ENCODE measurements at places on chromosomes 6 and 20.

DNA sequence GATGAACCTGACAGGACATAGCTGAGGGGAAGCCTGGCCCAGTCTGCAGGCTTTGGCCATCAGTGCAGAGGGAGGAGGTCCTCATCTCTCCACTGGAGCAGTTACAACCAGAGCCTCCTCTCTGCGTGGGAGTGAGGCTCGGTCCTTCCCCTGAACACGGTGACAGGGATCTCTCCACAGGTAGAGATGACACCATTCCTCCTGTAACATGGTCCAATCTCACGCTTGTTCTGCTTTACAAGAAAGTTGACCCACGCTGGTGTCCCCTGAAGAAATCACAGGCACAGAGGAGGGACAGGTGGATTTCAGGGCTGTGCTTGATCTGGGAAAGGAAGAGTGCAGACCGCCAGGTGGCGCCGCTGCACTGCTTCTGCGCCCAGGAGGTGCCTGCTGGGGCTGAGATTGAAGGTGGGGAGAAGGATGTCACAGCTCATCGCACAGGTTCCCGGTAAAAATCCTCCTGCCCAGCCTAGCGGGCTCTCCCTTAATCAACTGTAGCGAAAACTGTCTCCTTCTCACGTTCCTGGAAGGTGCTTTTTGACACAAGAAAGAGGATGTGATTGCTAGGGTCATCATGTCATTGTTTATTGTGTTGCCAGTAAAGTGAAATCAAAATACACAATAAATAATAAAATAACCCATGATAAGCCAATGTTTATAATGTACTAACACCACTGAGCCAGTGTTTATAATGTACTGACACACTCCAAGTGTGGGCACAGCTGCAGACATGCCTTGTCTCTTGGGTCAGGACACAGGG lies 20.4 kb downstream of the HLA-G start:
- DNase-seq = peak; percentile 88

GRCh38 chr6:7391151-7391550 lies 1.5 kb downstream of the RIOK1 start:
- DNase-seq = no peak

GRCh38 chr6:53717566-53717965 lies 52.0 kb upstream of the KLHL31 start:
- DNase-seq = no peak

GRCh38 chr6:73062837-73063236 lies 162.5 kb downstream of the KHDC1L start:
- no peak for DNase-seq

DNA sequence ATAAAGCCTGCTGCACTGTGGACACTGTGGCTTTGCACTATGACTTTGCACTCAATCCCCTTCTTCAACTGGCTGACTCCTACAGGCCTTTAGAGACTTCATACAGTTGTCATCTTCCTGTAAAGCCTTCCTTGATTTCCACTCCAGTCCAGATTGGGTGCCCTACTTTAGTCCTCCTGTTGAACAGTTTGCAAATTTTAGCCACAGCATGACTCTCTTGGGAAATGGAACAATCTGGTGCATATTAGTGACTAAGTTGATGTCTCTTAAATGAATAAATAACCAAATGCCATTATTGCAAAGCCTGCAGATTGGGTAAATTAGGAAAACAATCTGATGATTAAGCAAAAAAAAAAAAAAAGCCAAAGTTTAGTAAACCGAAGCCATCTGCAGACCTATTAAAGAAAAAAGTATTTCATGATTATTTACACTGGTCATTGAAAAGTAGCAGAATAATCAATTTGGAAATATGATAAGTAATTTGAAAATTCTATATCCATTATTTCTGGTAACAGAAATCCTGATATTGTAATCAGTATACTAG lies 12.6 kb downstream of the PLCB4 start:
- DNase-seq = no peak

- DNase-seq = no peak
These were observed 26.6 kb downstream of the FOXC1 start for GRCh38 chr6:1636272-1636825.

DNA sequence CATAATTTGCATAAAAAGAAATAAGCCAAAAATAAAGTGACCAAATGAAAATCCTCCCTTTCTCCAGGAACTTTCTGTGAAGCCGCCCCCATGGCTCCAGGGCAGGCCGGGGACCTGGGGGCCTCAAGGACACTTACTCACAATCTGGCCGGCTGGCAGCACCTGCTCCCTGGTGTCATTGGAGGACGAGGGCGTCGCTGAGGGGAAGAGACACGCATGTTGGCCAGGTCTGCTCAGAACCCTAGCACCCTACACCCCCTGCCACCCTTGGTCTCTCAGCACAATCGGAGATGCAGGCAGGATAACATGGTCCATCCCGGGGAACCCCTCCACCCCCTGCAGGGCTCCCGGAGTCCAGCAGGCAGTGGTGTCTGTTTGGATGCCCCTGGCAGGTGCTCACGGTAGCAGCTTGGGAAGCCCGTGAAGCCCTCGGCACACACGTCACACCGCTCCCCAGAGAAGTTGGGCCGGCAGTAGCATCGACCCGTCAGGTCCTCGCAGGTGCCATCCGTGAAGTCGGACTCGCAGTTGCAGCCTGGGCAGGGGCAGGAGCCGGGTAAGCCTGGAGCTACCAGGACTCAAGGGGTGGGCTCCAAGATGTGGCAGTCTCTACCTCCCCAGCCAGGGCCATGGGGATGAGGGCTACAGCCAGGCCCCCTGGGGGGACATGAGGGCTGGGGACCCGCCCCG lies 21.3 kb downstream of the LAMA5 start:
- no peak for DNase-seq

DNA sequence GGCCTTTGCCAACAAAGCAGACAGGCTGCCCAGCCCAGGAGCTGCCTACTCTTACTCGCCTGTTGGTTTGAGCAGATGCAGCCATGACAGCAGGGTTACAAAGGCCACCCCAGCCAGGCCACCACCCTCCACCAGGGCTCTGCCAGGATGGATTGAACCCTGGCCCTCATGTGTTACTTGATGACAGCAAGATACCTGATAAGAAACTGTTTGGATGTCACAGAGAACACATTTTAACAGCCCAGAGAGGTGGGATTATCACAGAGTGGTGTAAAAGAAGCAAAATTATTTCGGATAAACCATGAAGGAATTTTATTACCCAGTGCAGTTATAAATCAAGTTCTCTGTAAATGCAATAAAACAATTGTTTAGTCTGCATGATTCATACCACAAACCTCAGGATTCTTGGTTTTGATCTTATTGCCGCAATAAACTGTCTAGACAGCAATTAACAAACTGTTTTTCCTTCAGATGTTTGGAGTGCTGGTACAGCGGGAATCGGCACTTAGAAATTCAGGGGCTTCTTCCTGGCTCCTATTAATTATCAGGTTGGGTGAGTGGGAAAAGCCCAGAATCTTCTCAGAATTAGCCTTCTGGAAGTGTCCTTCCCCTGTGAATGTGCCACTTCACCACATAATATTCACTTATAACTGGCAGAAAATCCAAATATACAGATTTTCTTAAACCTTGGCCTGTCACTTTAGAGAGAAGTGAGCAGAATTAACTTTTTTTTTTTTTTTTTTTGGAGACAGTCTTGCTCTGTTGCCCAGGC lies 58.0 kb upstream of the SALL4 start:
- DNase-seq = no peak

DNA sequence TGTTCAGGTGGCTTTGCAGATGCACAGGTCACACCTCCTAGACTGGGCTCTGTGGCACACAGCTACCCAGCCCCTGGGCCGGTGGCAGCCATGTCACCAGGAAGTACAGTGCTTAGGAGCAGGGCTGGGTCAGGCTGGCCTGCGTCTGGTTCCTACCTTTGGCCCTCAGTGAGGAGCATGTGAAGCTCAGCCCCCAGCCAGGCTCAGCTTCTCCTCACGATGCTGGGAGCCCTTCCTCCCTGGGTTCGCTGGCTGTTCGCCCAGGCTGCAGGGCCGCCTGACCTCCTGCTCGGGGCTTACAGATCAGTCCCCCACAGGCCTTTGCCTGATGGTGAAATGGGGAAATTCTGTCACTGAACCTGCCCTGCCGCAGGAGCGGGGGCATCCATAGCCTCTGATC lies 23.1 kb downstream of the SPATA2 start:
- DNase-seq = no peak

DNA sequence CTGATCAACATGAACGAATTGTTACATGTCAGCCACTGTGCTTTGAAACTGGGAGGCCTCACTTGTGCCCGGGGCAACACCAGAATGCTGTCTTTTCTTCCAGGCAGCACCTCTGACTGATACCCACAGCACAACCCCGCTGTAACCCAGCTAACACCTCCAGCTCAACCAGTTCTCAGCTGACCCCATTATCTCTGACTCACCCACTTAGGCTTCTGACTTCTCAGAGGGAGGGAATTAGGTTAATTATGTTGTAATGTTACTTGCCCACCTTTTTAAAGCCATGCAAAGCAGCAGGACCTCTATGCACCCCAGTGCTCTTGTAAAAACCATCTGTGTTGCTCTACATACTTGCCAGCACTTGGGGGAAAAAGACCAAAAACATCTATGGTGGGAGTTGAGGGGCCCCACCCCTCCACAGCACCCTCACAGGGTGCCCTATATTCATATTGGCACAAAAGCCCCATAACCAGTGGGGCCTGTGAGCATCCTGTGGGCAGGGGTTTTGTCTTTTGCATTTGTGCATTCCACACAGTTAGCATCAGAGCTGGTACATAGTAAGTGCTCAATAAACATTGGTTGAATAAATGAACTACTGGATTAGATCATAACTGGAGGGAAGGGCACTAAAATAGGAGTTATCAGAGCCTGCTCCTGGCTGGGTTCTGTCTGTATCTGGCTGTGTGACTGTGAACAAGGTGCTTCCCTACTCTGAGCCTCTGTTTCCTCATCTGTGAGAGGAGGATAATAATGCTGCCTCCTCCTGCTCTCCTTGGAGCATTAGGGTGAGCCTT lies 22.3 kb downstream of the BNIP5 start:
- DNase-seq = no peak

Data from activated CD4-positive, alpha-beta memory T cell treated with anti-CD3 and anti-CD28 coated beads, Interleukin-2, amount 10 ng/mL, durations not matched to agents 7 days and 5 days (primary cell).